ENCODE measurements at places on chromosomes 2 and 18.

DNA sequence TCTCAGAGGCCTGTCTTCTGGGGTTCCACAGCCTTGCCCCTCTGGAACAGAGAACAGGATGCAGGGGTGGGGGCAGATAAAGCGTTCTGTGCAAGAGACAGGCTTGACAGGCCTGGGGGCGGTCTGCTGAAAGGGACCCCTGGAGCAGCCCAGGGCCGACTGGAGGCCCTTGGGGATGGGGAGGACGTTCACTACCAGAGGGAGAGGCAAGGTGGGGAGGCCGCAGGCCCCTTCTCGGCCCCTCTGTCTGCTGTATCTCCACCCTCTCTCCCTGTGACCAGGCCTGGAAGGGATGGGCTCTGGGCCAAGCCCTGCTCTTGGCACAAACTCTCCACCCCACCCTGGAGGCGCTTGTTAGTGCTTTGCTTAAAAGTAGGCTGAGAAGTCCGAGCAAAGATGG is 27.3 kb upstream of the INHBB start:
- no peak for DNase-seq

DNA sequence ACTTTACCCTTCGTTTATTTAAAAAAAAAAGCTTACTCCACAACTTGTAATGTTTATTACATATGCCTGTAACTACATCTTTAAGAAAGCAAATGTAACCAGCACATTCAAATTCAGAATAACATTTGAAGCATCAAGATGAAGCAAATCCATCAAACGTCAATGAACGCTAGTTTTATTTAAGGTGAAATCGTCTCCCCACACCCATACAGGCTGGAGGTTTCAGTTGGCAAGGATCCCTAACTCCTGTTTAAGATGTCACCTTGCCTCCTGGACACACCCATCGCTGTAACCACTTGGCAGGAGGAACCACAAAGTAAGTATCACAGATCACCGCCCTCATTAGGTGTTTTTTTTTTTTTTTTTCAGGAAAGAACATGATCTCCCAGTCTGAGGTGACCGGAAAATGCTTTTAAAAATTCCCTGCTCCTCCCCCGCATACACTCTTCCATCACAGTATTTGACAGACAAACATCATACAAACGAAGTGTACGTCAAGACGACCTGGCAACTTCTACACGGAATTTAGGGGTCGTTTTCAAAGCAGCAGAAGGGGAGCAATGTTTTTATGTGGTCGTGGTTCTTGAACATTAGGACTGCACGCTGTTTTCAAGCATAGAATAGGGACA is 19.7 kb upstream of the STPG4 start:
- no peak for DNase-seq

- DNase-seq = no peak
Observed at GRCh38 chr18:42157420-42157819, 202.4 kb downstream of the PIK3C3 start.

DNA sequence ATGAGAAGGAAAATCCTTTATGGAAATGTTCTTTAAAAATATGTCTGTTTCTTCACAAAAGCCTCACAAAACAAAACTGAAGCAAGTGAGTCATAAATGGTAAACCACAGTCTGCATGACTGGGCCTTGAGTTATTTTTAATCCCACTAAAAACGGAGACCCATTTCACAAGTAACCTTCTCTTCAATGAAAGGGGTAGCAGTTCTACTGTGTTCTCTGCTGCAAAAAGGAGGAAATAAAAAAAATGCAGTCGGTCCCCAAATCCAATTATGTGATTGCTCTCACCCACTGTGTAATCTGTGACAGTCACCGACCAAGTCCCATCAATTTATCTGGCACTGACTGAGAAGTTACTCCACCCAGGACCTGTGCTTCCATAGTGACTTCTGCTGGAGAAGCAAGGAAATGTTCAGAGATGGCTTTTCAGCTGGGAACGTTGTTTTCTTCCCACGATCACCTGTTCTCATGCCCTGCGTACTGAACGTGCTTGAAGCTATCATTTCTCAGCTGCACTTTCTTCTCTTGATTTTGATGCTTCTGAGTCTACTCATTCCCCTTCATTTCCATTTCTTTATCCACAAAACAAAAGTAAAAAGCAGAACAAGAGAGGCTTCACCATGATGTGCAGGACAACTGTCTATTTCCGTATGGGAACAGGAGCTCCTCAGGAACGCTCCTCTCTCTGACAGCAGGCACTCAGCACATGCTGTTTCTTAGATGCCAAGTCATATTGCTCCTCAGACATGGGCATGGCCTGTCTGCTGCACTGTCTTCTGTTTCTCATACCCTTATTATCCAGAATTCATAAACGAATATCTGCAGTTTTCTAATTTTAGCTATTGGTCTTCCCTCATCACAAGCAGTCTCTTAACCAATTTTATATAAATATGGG is 80.0 kb upstream of the TMEM200C start:
- DNase-seq = no peak

- DNase-seq = no peak
Observed at GRCh38 chr2:189104934-189105333, 74.6 kb downstream of the COL5A2 start.

DNA sequence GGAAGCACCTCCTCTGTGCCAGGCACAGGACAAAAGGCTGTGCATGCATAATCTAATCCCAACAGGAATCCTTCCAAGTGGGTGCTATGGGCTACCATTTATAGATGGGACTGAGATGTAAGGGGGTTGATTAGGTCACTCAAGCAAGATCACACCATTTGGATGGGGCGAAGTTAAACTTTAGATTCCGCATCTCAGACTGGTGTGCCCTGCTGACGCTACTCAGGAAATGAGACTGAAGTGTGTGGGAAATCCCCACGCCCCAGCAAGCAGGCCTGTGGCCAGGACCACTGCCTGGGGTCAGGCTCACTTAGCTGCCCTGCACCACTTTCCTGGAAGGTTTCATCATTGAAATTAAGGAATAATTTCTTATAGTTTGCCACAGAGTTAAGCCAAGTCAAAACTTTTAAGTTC is 70.5 kb upstream of the PPP1CB start:
- peak; percentile 45 for DNase-seq

DNA sequence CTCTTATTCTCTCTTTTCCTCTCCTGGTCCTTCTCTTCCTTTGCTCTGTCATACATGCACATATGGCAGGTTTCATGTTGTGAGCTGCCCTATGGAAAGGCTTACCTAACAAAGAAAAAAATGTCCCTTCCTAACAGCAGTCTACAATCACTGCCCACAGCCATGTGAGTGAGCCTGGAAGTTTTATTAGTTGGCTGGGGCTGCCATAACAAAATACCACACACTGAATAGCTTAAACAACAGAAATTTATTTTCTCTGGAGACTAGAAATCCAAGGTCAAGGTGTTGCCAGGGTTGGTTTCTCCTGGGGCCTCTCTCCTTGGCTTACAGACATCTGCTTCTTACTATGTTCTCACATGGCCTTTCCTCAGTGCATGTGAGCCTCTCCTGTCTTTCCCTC is 142.1 kb downstream of the TRIB2 start:
- DNase-seq = no peak

- DNase-seq = no peak
Observed at GRCh38 chr2:182558564-182558963, 131.7 kb upstream of the PDE1A start.

DNA sequence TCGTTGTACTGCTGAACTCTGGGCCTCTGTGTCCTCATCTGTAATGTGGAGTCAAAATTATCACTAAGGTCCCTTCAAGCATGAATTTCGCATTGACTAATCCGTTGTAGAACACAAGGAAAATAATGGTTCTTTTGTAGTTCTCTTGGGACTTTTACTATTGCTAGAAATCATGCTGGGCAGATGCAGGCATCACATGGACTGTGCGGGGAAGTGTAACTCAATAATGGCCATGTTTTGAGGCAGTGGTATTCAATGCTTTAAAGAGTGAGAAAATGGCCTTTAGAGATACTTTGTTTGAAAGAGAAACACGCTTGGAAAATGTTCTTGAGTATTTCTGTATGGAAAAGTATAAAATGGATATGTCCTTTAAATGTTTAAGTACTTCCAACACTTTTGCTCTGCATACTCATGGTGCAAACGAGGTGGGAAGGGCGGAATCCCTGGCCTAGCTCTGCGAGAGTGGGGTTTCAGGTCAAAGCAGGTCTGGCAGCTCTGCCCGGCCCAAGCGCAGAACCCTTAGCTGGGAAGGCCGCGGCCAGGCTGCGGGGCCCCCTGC is 117.3 kb upstream of the MSTN start:
- no peak for DNase-seq

DNA sequence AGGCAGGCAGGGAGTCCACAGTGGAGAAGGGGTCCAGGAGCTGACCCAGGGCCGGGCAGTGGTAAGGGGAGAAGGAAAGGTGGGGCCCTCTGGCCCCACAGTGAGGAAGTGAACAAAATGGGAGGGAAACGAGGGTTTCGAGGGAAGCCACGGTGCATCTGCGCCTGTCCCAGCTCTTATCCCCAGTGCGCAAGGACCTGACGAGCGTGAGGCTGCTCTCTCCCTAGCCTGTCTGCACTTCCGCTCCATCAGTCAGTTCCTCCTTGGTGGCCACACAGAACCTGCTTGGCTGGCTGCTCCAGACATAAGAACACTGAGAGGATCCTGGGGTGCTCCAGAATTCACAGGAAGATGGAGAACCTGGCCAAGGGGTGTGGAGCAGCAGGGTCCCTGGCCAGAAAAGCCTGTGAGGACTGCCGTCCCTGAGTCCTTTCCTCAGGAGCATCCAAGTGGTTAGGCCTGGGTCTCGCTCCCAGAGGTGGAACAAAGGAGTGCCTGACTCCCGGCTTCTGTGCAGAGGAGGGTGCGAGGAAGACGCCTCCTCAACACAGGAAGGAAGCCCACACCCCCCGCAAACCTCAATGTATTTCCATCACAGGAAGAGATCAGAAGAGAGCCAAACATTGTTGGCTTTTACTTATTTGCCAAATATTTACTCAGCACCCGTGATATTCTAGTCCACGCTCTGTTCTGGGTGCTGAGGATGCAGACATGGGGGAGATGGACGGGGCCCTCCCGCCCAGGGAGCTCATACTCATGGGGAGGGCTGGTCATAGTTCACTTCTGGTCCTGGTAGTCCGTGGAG is 43.7 kb upstream of the SEMA4C start:
- no peak for DNase-seq

- DNase-seq = no peak
Observed at GRCh38 chr2:178499640-178500039, 19.4 kb downstream of the PLEKHA3 start.

DNA sequence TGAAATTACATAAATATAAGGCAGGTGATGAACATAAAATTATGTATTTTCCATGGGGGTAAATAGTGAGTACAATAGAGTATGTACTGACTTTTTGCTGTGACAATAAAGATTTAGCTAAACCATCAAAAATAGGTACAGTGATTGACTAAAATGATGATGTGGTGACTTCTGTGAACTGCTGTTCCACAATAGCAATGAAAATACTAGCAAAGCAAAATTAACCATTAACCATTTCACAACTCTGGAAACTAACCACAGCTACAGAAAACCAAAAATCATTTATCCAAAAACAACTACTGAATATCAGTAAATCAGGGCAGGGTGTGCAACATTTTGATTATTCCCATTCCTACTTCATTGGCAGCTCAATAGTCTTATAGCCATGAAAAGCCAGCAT is 161.4 kb upstream of the GYPC start:
- DNase-seq = no peak

GRCh38 chr18:69720422-69720821 is 227.3 kb downstream of the CD226 start:
- no peak for DNase-seq

GRCh38 chr2:2851806-2852777 is 521.0 kb upstream of the MYT1L start:
- DNase-seq = no peak

DNA sequence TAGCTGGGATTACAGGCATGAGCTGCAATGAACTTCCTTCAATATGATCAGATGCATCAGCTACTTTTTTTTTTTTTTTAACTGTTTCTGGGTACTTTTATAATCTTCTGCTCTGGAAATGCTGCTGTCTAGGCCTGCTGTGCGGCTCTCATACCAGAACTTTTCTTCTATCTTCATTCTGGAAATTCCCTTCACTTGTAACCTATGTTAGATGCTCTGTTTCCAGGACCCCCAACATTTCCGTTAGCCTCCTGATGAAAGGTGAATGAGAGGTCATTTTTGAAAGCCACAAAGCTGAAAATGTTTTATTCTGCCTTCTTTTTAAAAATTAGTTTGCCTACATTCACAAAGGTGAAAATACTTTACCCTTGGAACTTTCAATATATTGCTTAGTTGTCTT is 8.6 kb downstream of the AGFG1 start:
- no peak for DNase-seq

DNA sequence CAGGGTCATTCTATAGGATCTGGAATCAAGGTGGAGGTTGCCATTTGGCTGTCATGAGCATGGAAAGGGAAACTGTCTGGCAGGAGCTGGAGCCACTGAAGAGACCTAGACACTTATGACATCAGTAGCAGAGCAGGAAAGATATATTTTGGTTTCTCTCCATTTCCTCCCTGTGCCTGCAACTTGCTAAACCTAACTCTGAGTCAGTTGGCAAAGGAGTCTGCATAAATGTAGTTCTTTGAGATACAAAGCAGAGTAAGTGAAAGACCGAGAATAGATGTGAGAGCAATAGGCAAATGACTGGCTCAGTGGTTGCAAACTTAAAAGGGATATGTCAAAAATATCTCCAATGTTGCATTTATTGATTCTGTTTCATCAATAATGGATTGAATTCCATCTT is 757.7 kb downstream of the KCNJ3 start:
- no peak for DNase-seq

DNA sequence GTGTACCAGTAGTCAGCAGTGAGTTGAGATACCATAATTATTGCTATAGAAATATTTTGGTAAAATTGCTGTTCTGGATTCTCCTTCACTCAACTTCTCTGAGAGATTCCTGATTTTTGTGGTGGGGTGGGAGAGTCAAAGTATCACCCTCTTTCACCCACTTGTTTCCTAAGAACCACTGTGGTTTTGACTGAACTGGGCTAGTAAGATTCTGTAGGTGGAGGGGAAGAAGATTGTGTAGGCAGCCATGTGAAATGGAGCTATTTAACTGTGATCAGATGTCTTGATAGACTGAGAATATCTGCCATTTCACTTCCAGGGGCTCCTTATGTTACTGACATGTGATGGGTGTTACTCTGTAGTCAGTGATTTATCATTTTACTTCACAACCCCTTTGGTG is 45.3 kb downstream of the BIRC6 start:
- no peak for DNase-seq

- DNase-seq = no peak
Observed at GRCh38 chr2:227464361-227464760, 7.6 kb upstream of the AGFG1 start.

DNA sequence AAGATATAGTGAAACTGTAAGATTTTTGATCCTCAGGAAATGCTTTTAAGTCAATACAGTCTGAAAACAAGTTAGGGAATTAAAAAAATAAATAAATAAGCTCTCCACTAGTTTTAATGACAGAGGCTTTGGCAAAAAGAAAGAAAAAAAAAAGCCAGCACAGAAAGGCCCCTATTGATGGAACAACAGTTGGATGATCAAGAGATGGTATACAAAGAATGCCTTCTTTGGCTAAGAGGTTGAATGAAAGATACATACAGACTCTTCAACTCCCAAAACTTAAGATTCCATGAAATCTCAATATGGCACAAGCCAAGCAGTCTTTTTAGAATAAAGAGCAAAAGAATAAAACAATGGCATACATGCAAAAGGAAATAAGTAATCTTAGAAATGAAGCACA is 64.0 kb upstream of the GALNT5 start:
- DNase-seq = no peak
